Stimulated activated CD8-positive, alpha-beta memory T cell treated with anti-CD3 and anti-CD28 coated beads, Interleukin-15, amount 100 ng/mL, for 48 hours (primary cell): ENCODE measurements at places on chromosomes 13 and 19.

GRCh38 chr19:15293781-15294491, 38.4 kb downstream of the BRD4 start:
- no peak for DNase-seq

GRCh38 chr19:5091684-5092480, 123.0 kb downstream of the KDM4B start:
- DNase-seq, result no peak

GRCh38 chr19:49497047-49497788, 984 bp downstream of the RPS11 start:
- DNase-seq, result peak; percentile 63

GRCh38 chr19:3243819-3244700, 19.6 kb downstream of the CELF5 start:
- DNase-seq, result no peak
